Brain (organoid and tissue), 16 donors: ENCODE measurements at places on chromosomes 12 and 14.

DNA sequence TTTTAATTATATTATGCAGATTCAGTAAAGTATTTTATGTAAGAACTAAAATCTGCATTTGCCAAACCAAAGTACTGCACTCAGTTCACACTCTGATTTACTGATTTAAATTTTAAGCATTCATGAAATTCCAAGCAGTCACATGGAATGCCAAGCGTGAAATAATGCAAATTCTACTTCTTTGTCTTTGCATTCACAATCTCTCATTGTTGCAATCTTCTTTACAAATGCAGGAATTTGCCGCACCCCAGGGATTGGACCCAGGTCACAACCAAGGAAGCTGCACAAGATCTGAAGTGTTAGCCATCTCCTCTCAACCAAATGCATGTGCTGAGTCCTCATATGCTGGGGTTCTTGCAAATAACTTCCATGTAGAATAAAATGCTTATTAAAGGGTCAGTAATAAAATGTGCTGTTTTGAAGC, 71.9 kb downstream of the TUNAR start:
- peak; percentile 68 for DNase-seq

- DNase-seq = no peak
Measured at GRCh38 chr12:103382119-103382518, 113.6 kb downstream of the C12orf42 start.

- peak; percentile 80 for DNase-seq
Measured at GRCh38 chr12:132450418-132451171, 39.4 kb upstream of the FBRSL1 start.

GRCh38 chr12:43066471-43066870, 476.9 kb upstream of the PRICKLE1 start:
- DNase-seq = no peak
